ENCODE measurements at places on chromosomes 2 and 18.

GRCh38 chr2:15031745-15032240 lies 399.3 kb downstream of the LRATD1 start:
- DNase-seq = no peak

- no peak for DNase-seq
Measured at GRCh38 chr2:28336982-28337627, 55.6 kb upstream of the FOSL2 start.

DNA sequence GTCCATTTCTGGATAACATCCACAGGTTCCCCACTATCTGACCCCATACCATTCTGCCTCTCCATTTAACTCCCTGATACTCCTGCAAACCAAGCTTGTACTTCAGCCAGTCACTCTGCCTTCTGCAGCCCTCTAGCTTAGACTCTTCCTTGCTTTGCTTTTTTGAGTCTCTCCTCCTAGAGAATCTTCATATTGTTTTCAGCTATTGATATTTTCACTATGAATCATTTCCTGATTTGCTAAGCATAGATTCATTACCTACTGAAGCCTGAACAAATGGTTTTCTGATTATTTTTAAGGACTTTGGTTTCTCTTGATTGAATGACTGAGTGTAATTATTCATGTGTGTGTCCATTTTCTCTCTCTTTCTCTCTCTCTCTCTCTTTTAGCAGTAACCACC lies 2102.3 kb upstream of the CELF4 start:
- DNase-seq = no peak

- DNase-seq = no peak
Measured at GRCh38 chr2:239814861-239815601, 210.1 kb downstream of the NDUFA10 start.

- peak; percentile 29 for DNase-seq
Measured at GRCh38 chr2:159381574-159381973, 95.1 kb upstream of the WDSUB1 start.

GRCh38 chr18:49017813-49018553 lies 67.2 kb upstream of the SMAD7 start:
- DNase-seq = no peak

DNA sequence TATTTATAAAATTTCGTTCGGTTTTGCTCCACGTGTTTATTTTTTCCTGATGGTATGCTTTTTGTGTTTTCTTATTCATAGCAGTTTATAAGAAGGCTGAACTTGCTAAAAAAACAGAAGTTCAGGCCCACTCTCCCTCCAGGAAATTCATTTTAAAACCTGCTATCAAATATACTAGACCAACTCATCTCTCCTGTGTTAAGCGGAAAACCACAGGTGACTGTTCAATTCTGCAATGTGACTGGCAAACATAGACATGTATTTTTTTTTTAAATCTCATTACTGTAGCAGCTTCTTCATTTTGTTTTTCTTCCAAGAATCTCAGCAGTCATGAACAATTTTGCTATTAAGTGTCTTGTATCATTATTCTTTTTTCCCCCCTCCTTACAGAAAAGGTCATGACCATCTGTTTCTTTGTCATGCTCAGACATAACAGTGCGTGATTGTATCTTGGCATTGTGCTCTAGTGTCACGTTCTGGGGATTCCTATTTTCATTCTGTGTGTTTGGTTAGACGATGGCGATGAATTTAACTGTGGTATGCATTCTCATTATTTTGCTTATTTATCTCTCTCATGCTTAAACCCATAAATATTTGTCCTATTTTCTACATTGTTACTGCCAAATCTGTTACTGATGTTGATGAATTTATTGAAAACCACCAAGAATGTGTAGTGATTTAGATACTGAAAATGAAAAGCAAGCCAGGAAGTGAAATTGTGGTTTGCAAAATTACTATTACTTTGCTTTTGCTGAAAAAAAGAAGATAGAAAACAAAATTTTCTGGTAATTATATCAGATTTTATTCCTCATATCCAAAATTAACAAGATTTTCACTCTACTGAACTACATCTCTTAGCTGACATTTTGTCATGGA lies 74.6 kb upstream of the UNC80 start:
- DNase-seq = no peak

- no peak for DNase-seq
Measured at GRCh38 chr2:40719414-40719813, 267.5 kb upstream of the SLC8A1 start.

GRCh38 chr18:5058768-5059695 lies 138.0 kb downstream of the AKAIN1 start:
- no peak for DNase-seq

DNA sequence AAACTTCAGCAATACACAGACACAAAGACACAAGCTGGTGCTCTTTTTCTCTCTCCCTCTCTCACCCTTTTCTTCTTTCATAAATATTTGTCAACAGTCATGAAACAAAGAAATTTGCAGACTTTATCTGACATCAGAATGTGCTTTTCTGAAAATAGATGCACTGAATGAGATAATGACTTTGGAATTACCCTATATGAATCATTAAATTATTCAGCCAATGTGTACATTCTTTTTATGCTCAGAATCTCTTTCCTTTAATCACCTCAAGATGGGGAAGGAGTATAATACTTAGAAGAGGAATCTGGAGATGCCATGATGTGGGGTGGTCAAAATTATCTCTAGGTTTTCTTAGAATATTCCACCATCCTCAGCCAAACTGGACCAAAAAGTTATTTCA lies 289.9 kb downstream of the LRRTM1 start:
- DNase-seq = no peak

GRCh38 chr2:11705063-11705462 lies 35.1 kb upstream of the NTSR2 start:
- no peak for DNase-seq

DNA sequence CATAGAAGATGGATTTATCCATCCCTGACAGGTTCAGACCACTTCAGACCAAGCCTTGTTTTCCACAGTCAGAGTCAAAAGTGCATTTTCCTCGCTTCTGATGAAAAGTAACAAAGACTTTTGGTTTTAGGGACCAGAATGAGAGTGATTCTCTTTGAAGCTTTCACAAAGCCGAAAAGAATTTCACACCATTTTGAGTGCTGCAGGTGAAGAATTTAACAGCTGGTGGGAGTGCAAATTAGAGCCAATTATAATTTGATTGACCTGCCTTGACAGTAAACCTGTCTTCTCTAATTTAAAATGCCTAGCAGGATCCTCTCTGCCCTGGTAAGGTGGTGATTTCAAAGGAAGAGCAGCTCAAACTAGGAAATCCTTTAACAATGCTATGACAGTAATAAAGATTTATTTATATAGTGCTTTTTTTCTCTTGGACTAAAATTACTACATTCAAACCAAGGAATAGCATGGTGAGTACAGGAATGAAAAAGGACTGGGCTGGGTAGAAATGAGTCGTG lies 241.6 kb downstream of the HRH4 start:
- DNase-seq = no peak

GRCh38 chr2:241617431-241618154 lies 19.4 kb downstream of the THAP4 start:
- DNase-seq = no peak

DNA sequence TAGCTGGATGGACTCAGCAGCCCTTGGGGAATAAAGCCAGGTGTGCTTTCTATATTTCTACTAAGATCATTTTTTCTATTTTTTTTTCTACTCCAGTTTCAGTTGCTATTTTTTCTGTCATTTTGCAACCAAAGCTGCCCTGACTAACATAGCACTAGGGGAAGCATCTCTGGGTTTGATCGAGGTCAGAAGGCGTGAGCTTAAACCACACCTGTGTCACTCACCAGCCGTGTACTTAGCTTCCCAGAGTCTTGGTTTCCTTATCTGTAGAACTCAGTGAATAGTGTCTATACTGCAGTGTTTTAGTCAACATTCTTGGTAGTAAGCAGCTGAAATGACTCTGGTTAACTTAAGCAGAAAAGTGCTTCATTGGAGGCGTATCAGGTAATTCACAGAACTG lies 489.6 kb upstream of the SPRED2 start:
- DNase-seq = no peak

GRCh38 chr2:45120546-45120945 lies 111.3 kb upstream of the SIX2 start:
- DNase-seq = no peak

All from NCI-H187 (cell line).